ENCODE measurements at places on chromosomes 5 and 9.

- DNase-seq = no peak
Measured at GRCh38 chr9:18629136-18629535, 155.2 kb downstream of the ADAMTSL1 start.

DNA sequence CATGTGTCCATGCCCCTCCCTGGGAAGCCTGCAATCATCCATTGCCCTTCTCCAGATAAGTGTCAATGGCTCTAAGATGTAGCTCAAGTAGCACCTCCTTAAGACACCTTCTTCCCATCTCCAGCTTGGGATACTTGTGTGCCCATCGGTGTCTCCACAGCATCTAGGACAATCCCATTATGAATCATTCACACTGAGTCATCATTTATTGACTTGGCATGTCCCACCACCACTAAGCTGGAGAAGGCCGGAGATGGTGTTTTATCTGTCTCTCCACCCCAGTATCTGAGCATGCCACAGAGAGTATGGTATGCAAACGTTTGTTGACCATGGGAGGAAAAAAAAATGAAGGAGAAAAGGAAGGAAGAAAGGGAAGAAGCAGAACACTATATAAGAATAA lies 342.2 kb downstream of the TRIM32 start:
- DNase-seq = no peak

DNA sequence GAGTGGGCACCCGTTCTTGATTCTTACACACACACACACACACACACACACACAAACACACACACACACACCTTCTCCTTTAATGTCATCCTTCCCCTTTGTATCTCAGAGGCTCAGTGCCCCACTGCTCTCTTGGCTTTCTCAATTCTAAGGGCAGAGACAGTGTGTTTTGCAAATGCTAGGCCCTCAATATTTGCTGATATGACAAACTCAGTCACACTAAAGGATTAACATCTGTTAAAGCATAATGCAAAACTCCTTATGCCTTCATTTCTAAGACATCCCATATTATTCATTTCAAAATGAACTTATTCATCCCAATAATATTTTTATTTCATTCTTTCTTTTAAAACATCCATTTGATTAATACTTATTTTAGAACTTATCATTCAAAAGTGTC lies 8.9 kb upstream of the NRG2 start:
- no peak for DNase-seq

DNA sequence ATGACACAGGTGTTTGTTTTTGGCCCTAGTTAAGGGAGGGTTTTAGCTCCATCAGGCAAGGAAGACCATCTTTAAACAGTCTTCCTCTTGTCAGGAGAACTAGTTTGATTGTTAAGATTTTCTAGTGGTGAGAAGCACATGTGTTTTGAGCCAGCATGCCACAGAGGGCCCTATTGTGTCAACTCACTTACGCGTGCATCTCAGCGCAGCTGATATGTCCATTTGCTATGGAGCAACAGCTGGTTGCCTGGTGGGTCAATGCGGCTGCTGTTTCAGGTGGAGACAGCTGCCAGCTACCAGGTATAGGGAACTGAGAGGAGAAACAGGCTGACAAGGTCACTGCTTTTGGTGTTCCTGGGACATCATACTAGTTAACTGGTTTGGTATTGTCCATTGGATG lies 100.5 kb upstream of the PRRC1 start:
- DNase-seq = no peak

DNA sequence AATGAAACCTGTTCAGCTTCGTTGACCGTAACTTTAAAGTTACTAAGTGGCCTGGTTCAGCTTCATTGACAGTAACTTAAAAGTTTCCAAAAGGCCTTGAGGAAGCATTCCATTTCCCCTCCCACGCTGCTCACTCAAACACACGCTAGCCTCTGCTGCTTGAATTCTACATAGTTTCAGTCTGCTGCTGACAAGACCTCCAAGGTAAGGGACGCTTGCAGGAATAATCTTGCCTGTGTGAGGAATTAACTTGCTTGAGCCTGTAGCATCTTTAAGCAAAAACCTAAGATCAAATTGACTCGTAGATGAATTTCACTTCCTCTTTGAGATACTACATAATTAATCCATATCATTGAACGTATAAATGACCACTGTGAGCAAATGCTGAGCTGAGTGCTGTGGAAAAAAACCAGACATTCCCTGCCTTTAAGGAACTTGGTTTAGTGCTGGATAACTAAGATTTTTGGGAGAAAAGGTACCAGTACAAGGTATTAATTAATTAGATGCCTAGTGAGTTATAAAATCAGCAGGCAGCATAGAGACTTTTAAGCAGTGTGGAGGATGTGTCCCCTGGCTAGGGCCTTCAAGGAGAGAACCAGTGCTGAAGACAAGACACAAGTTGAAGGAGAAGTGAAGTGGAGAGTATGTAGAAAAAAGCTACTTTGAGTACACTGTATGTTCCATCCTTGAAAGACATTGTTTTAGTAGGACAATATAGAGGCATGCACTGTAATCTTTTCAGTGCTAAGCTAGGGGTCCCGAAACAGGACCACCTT lies 39.2 kb downstream of the GRAMD2B start:
- DNase-seq = no peak

GRCh38 chr9:82584349-82584863 lies 478.5 kb downstream of the RASEF start:
- DNase-seq = no peak

DNA sequence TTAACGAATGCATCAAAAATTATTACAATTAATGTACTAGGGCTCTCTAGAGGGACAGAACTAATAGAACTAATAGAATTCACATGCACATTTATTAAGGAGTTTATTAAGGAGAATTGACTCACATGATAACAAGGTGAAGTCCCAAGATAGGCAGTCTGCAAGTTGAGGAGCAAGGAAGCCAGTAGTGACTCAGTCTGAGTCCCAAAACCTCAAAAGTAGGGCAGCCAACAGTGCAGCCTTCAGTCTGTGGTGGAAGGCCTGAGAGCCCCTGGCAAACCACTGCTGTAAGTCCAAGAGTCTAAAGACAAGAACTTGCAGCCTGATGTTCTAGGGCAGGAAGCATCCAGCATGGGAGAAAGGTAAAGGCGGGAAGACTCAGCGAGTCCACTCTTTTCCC lies 633.8 kb downstream of the SEMA5A start:
- no peak for DNase-seq

GRCh38 chr5:122137702-122138101 lies 8.4 kb downstream of the ZNF474 start:
- DNase-seq = no peak

- DNase-seq = no peak
Measured at GRCh38 chr9:133456409-133456808, 3.4 kb upstream of the CACFD1 start.

GRCh38 chr9:123426406-123426805 lies 70.4 kb downstream of the CRB2 start:
- no peak for DNase-seq

GRCh38 chr5:58143181-58143580 lies 316.7 kb downstream of the PLK2 start:
- DNase-seq = no peak

DNA sequence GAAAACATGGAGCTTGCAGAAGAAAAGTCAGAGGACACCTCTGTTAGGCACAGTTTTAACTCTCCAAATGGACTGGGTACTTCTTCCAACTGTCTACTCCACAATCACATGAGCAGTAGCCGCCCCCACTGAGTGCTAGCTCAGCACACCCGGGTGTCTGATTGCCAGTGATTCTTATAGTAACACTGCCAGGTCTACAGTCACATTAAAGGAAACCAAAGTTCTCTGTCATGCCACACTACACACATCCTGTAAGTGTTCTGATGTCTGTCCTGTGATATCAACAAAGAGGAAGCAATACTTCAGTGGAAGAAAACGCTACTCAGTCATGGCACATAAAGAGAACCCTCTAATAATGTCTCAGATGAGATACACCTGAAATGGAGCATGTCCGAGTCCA lies at the start of gene HAVCR2:
Gene HAVCR2, minus strand, starts transcription at position 69 of the 400 bp plus-strand sequence. Its CDS starts 61 bp downstream, at position 8.
- peak; percentile 38 for DNase-seq

GRCh38 chr5:17620627-17621026 lies 10.4 kb downstream of the TAF11L12 start:
- no peak for DNase-seq

DNA sequence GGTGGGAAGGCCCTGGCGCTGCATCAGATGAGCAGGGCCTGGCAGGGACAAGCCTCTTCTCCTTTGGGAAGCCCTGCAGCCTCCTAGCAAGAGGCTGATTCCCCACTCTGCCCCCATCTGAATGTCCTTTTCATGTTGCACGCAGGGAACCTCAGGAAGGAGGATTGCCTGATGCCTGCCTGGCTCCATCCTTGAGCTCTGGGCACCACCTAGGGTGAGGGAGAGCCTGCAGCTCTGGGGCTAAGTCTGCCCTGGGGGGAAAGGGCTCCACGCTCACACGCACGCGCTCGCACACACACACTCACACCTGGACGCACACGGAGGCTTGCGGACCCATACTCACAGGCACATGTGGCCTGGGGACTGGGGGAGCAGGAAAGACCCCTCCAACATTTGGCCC lies 86.6 kb downstream of the LMX1B start:
- DNase-seq = no peak

DNA sequence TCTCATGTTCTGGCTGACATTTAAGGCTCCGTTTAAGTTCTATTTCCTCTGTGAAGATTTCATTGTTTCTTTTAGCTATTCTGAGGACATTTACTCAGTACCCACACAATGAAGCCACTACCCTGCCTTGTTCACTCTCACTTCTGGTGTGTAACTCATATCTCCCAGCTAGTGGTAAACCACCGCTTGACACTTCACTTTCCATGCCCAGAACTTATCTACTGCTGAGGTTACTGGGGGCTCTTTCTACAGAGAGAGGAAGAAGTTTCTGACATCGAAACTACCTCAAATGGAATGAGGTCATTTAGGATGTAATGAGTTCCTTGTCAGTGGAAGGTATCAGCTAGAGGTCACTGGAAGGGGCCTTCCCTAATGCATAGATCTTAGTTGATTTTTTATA lies 501.5 kb downstream of the DMAC1 start:
- no peak for DNase-seq

DNA sequence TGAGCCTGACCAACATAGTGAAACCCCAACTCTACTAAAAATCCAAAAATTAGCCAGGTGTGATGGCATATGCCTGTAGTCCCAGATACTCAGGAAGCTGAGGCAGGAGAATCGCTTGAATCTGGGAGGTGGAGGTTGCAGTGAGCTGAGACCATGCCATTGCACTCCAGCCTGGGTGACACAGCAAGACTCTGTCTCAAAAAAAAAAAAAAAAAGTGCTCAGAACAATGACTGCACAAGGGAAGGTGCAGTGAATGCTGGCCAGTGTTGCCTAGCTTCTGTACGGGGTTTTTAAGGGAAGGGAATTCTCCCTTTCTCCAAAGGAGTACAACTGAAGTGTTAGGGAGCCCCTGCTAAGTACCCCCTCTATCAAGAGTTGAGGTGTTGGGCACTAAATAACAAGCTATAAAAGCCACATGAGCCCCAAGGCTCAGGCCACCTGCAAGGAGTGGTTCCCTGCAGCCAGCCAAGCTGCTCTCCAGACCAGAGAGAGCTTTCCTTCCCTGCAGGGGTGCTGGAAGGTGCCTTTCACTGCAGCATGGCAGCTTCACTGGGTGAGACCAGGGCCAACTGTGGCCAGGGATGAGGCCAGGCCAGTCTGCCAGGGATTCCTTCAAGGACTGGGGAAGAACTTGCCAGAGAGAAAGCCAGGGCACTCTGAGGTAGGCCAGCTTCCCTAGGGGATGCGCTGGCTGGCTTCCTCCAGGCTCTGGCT lies 14.8 kb downstream of the GADD45G start:
- no peak for DNase-seq

DNA sequence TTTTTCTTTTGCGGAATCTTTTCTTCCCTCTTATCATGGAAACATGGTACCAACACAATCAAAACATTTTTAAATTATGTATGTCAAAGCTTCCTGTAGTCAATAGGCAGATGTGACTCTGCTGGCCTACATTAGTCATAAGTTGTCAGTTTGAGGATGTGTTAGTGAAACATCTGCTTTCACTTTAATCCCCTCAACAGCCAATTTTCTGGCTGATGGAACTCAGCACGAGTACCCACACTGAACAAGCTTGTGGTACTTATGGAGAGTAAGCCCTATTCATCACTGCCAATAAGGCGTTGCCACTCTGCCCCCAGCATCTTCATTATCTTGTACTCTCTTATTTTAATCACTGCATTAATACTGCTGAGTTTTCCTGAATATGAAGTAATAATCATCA lies 1034.4 kb downstream of the CDH9 start:
- no peak for DNase-seq

DNA sequence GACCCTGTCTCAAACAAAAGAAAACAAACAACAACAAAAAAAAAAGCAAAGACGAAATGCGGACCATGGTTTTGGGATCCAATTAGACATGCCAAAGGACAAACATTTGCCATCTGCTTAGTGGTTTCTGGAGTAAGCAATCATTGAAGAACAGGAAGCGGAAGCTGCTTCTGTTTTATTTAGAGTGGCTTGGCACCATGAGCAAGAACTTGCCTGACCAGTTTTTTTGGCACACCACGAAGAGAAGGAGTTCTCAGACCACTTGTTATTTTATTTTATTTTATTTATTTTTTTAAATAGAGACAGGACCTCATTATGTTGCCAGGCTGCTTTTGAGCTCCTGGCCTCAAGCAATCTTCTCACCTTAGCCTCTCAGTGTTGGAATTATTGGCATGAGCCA lies 17.0 kb downstream of the BTF3 start:
- DNase-seq = no peak

DNA sequence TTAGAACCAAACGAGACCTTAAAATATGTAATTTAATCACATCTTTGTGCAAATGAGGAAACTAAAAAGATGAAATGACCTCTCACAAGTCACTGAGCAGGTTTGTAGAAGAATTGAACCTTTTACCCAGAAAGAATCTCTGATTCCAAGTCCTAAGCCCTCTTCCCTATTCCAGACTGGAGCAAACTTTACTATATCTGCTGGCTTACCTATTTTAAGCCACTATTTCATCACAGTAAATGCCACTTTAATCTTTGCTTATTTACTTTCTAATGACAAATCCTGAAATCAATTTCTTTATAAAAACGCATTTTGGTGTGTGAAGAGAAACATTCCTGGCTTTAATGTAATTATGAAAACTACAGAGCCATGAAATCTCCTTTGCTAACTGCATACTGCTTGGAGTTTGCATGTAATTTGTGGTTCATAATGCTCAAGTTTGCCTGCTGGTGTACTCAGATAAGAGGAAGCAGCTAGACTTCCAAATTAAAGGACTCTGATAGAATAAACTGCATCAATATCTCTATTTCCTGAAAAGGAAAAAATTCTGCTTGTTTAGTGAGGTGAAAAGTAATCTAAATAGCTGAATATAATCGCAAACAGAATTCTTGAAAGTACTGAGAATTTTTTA lies 121.2 kb downstream of the RAB3C start:
- no peak for DNase-seq

Measured in activated naive CD4-positive, alpha-beta T cell treated with anti-CD3 and anti-CD28 coated beads, Interleukin-2, amount 50 U/mL, for 16 hours (primary cell).